GM04503 (cell line): ENCODE measurements at places on chromosomes 4 and X.

DNA sequence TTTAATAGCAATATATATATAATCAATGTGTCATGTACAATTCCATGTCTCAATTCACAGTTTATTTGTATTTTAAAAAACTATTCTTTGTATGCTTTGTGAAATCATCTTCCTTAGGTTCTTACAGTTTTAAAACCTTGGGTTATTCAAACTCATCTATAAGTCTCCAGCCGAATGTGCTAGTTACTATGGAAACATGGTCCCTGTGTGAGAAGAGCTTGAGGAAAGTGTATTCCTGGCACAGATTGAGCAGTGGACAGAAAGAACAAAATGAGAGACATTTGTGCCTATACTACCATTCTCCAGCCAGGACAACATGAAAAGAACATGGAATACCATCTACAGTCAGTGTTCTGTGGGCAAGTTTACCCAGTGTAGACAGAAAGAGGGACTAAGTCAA, 103.4 kb downstream of the EFHC2 start:
- DNase-seq: no peak

DNA sequence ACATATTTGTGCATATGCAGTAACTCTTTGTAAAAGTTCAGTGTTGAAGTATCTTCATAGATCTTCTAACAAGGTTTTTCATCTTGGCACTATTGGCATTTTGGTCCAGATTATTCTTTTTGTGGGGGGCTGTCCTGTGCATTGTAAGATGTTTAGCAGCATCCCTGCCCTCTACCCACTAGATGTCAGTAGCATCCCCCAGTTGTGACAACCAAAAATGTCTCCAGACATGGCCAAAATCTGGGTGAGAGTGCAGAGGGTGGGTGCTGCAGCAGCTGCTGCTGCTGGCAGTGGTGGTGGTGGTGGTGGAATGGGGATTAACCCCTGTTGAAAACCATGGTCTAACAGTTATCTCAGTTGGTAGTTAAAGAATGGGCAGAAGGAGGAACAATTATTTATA, 370.0 kb downstream of the GPAT3 start:
- no peak for DNase-seq

- no peak for DNase-seq
These were observed 293.4 kb downstream of the DTHD1 start for GRCh38 chr4:36574816-36575215.

GRCh38 chr4:9926586-9926985, 94.7 kb downstream of the SLC2A9 start:
- DNase-seq: no peak

GRCh38 chr4:61824454-61824853, 624.3 kb downstream of the ADGRL3 start:
- no peak for DNase-seq

- DNase-seq: no peak
These were observed 35.1 kb upstream of the PI4K2B start for GRCh38 chr4:25198713-25199112.

DNA sequence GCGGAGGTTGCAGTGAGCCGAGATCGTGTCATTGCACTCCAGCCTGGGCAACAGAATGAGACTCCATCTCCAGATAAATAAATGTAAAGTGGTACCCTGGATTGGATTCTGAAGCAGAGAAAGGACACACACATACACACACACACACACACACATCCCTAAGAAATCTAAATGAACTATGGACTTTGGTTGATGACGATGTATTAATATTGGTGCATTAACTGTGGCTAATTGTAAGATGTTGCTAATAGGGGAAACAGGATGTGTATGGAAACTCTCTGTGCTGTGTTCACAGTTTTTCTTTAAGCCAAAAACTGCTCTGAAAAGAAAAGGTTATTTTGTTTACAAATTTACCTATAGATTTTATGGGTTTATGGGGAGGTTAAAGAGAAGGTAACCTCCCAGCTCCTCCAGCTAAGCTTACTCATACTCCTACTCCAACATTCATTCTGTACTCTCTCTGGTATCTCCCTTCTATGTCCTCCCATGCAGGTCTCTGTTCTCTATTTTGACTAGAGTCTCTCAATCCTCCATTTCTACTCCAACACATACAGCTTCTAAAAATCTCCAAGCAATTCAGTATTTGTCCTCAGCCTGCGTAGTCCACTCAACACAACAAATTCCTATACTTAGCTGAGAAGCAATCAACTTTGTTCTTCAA, 46.5 kb upstream of the RELL1 start:
- DNase-seq: no peak

GRCh38 chr4:81635739-81636138, 164.0 kb upstream of the RASGEF1B start:
- no peak for DNase-seq

DNA sequence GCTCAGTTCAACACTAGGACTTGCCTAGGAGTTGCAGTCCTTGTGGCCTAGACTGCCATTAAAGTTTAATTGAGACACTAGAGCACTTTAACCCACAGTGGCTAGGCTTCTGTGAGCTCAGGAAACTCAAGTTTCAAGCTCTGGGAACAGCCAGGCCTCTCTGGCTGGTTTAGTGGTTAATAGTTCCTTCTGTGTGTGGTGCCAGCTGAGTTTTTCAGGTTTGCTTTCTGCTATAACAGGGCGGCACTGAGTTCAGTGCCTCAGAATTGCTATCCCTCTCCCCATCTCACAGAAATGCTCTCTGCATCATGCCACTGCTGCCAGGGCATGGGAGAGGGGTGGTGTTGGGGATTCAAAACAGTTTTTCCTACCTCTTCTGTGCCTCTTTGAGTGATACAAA, 15.9 kb downstream of the MMAA start:
- no peak for DNase-seq

DNA sequence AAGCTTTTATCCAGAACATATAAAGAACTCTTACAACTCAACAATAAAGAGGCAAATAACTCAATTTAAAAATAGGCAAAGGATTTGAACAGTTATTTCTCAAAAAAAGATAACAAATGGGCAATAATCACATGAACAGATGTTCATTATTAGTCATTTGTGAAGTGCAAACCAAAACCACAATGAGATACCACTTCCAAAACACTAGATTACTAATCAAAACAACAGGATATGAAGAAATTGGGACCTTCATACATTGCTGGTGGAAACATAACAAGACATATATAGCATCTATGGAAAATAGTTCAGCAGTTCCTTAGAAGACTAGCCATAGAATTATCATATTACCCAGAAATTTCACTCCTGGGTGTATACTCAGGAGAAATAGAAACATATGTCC, 224.6 kb downstream of the FBXO8 start:
- DNase-seq: no peak

GRCh38 chrX:148825696-148826095, 325.3 kb downstream of the AFF2 start:
- DNase-seq: no peak

GRCh38 chrX:123311486-123311885, 127.4 kb downstream of the GRIA3 start:
- DNase-seq: no peak

DNA sequence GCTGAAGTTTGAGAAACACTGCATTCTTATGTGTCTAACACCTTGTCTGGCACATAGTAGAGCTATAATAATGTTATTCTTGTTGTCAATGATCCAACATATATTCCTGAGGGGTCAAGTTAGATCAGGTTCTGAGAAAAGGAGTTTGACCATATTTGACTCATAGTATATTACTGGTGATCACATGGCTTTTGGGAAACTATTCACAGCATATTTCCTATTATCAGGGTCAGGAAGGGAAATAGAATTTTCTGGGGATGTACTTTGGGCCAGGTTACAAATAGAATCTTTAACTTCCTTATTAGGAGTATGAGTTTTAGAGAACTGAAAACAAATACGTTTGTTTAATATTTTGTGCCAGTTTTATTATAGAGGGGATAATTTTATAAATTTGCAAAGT, 11.6 kb downstream of the IL15 start:
- no peak for DNase-seq

DNA sequence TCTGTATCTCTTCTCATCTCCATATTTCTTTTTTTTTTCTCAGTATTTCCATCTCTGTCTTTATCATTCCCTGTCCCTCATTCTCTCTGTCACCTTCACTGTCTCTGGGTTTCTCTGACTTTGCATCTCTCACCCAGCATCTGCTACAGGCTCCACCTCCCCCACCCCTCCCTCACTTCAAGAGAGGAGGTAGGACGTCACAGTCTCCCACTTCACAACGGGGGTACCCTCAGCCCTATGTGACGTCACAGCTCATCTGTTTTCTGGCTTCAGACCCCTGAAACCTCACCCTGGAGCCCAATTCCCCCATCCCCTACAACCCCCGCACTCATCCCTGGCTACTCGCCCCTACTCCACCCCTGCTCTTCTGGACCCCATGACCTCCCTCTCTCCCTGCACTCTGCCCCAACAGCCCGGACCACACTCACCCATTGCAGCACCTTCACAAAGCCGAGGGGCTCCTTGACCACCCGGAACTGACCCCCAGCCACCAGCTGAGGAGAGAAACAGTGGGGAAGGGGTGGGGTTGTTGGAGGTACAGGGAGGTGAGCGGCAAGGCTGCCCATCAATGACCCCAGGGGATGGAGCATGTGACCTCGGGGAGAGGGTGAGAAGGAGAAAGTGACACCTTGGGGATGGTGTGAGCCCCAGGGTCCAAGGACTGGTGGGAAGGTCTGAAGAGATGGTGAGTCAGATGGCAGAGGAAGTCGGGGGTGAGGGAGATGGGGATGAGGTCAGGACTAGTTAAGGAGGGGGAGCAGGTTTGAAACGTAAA, 1.3 kb downstream of the SYP start:
- DNase-seq: no peak

DNA sequence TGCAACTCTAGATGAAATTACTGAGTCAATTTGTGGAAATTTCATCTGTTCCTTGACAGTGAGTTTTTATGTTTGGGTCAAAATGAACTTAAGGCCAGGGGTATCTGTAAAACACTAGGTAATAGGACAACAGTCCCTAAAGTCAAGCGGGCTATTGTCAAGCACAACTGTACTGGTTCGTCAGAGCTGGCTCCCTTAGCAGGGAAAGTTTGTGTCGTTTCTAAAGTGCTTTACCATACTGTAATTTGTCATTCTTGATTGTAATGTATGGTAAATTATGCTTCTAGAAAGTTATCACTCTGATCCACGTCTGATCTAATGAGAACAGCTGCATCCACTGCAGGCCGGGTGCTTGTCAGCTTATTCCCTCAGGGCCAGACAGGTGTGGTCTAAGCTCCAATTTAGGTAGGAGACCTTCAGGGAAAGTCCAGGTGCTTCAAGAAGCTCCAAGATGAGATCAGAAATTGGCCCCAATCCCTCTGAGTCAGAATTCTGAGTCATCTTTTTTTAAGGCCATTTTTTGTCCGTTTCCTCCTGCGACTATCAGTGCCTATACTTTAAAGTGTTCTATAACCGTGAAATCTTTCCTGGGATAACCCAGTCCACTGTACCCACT, 92.2 kb downstream of the PALLD start:
- DNase-seq: no peak

- no peak for DNase-seq
These were observed 812 bp upstream of the KDM6A start for GRCh38 chrX:44871931-44872820.

- no peak for DNase-seq
These were observed 73.3 kb downstream of the TSPAN7 start for GRCh38 chrX:38634665-38635064.

- DNase-seq: no peak
These were observed 57.0 kb upstream of the SLC25A4 start for GRCh38 chr4:185086053-185086452.

- DNase-seq: no peak
These were observed at the start of gene CDX4 for GRCh38 chrX:73446831-73447230. Gene CDX4 (plus strand): TSS chrX:73447053. CDS start chrX:73447254, 201 bp downstream.

GRCh38 chr4:182576601-182577289, 333.5 kb downstream of the TENM3 start:
- no peak for DNase-seq

DNA sequence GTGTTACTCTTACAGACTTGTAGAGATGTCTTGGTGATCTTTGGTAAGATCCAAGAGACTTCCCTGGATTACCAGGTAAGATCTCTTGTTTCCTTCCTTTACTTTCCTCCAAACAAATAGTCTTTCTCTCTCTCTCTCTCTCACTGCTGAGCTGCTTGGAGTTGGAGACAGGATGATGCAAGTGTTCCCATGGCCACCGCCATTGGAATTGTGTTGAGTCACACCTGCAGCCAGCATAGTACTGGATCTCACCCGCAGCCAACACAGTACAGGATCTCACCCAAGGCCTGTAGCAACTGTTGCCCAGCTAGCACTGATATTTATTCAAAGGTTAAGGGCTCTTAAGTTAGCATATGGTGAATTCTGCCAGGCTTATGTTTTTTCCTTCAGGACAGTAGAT, 1080.9 kb downstream of the FAT4 start:
- no peak for DNase-seq

DNA sequence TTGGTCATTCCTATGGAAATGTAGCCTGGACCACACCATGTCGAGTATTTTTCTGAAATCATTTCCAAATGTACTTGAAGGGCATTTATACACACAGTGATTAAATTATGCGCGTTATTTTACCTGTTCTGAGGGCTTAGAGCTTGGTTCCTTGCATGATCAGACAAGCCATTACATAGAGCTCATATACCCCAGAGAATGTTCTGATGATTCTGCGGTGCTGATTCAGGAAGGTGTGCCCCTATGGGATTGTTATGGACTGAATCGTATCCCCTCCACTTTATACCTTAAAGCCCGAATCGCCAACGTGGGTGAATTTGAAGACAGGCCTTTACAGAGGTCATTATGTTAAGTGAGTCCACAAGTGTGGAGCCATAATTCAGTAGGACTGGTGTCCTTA, 848.9 kb downstream of the TRIML1 start:
- DNase-seq: no peak

- no peak for DNase-seq
These were observed 281.1 kb downstream of the NKX6-1 start for GRCh38 chr4:84218031-84218430.

GRCh38 chr4:148405161-148405893, 36.9 kb downstream of the NR3C2 start:
- DNase-seq: no peak

DNA sequence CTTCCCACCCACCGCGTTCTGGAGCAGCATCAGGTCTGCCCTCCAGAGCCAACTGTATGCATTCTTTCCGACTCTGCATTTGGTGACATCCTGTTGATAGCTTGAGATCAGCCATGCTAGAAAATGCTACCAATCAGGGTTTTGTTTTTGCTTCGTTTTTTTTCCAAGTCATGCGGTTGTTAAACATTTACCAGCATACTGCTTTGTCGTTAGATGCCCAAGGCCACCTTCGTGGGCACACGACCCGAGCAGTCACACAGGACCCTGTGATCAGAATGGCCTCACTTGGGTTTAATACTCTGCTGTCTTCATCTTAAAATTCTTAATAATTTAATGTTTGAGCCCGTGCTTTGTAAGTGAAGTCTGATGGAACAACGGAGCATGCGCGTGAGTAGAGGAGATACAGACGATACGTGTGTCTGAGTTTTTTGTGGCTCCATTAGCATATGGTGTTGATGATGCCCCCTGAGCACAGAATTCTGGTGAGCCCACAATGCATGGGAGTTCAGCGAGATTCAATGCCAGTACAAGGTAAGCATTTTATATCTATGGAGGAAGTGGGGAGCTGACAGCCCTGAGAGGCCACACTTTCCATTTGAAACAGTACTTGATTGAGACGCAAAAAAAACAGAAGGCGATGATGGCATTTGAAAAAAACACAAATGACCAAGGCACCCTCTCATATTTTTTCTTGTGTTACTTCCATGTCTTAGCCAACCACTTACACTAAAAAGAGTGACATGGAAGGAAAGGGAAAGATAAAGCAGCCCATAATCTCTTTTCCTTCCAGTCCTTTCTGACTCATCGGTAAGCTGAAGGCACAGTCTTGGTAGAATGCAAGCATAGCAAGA, 323.6 kb downstream of the BCOR start:
- no peak for DNase-seq
